ENCODE measurements at places on chromosomes 1 and 21.

DNA sequence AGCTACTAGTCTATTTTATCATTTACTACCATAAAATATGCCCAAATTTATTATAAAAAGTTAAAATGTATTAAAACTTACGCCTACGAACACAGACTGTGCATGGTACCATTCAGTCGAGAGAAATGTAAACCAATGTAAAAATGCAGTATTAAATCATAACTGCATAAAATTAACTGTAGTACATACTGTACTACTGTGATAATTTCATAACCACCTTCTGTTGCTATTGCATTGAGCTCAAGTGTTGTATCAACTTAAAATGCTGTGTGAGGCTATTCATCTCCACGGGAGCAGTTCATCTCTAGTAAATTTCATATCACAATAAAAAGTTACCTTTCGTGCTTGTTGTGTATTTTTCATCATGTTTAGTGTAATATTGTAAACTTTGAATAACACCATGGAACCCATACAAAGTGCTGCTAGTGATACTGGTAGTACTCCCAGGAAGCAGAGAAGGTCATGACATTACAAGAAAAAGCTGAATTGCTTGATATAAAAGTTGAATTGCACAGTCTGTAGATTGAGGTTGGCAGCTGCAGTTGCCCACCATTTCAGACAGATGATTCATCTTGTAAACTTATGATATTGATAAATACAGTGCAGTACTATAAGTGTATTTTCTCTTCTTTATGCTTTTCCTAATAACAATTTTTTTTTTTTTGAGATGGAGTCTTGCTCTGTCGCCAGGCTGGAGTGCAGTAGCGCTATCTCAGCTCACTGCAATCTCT, 19.0 kb upstream of the CENPF start:
- DNase-seq, result no peak

- DNase-seq, result no peak
Observed at GRCh38 chr1:211153932-211154331, 20.0 kb upstream of the KCNH1 start.

- DNase-seq, result no peak
Observed at GRCh38 chr1:21935891-21936365, 1.2 kb downstream of the HSPG2 start.

- DNase-seq, result no peak
Observed at GRCh38 chr1:4085546-4085945, 185.5 kb upstream of the C1orf174 start.

DNA sequence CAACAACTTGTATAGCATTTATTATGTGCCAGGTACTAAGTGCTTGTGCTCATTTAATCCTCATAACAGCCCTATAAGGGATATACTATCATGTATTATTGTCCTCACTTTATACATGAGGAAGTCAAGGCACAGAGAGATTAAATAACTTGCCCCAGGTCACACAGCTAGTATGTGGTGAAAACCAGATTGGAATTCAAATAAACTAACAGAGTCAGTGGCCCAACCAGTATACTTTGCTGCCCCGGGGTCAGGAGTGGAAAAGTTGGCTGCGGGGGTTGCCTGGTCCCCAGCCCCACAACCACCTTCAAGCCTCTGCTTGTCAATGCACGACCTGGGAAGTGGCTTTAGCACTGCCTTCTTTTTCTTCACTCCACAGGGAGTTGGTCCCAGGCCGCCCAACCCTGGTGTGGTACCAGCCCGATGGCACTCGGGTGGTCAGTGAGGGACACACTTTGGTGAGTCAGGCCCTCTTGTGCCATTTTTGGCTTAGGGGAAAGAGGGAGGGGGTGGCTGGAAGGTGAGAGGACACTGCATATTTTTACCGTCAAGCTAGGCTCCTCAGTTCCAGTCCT, 2.5 kb downstream of the ADAM15 start:
- no peak for DNase-seq

GRCh38 chr1:89671775-89672488, 39.0 kb downstream of the LRRC8C start:
- DNase-seq, result no peak

GRCh38 chr1:54370287-54370989, 35.8 kb downstream of the SSBP3 start:
- DNase-seq, result no peak

GRCh38 chr1:6491480-6491962, at the start of gene PLEKHG5:
PLEKHG5 (minus strand) TSS chr1:6491667; CDS start chr1:6477571, 14,096 bp downstream.
- no peak for DNase-seq

- DNase-seq, result no peak
Observed at GRCh38 chr1:7250176-7250575, 464.9 kb downstream of the CAMTA1 start.

DNA sequence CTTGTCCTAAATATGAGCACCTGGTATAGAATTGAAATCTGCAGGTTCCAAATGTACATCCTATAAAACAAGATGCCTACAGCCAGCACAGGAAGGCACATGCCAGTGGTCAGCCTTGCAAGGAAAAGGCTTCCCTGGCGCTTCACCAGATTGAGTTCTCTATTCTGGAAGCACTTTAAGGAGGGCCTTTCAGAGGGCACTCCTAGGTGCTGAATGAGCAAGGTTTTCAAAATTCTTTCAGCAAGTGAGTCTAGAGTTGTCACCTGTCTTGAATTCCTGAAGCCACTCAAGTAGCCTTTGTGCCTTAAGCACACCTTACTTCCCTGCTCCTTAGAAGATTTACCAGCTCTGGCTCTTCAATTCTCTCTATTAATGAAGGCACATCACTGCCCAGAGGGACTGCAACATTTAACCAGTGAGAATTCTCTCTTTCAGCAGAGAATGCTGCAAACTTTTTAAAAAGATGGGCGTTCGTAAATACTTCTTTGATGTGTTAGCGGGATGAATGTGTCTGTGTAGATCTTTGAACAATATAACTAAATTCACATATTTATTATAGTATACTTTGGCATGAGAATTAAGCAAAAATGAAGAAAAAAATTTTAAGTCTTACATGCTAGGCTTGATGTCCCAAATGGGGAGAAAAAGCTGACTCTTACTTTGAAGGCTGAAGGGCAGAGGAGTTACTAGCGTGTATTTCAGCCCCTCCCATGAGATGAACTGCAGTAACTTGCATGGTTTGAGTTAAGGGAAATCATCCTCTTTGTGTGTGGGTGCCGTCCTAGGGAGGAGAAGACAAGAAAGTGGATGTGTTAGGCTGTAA, 162.0 kb downstream of the NTPCR start:
- DNase-seq, result no peak

DNA sequence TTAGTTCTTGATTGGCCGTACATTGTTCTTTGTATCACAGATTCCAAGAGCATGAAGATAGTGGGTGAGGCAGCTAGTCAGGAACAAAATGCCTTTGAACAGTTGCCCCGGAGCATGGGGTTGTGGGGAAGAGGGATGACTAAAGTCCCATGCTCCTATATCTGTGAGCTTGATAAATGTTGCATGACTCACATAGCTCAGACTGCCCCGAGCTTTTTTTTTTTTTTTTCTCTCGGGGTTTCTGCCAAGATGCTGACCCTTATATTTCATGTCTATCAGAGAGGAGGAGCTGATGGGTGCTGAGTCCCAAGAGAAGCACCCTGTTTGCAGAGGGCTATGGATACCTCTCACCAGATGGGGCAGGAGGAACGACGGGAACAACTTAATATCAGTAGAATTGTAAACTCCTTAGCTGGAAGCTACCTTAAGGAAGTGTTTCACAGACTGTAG, 40.6 kb downstream of the SRRM1 start:
- no peak for DNase-seq

DNA sequence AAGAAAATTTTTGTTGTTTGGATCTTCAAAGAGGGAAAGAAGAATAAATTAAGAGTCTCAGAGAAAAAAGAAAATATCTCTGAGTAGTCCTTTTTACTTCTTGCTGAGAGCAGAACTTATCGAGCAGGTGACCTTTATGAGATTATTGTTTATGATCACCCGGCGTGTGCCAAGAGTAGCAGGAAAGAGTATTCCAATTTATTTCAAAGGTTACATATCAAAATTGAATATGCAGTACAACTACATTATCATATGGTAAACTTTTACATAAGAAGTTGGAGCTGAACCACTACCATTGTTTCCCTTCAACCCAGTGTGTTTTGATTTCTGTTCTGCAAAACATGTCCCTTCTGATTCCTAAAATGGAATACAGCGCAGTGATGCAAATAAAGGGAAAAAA, 204.3 kb upstream of the SNX7 start:
- no peak for DNase-seq

- no peak for DNase-seq
Observed at GRCh38 chr21:45756669-45757068, 113.1 kb downstream of the PCBP3 start.

GRCh38 chr1:94243665-94244064, 6.3 kb upstream of the ARHGAP29 start:
- DNase-seq, result no peak

GRCh38 chr1:55685560-55685959, 470.4 kb upstream of the USP24 start:
- DNase-seq, result no peak

- DNase-seq, result no peak
Observed at GRCh38 chr1:151763990-151764389, 694 bp upstream of the MRPL9 start.

DNA sequence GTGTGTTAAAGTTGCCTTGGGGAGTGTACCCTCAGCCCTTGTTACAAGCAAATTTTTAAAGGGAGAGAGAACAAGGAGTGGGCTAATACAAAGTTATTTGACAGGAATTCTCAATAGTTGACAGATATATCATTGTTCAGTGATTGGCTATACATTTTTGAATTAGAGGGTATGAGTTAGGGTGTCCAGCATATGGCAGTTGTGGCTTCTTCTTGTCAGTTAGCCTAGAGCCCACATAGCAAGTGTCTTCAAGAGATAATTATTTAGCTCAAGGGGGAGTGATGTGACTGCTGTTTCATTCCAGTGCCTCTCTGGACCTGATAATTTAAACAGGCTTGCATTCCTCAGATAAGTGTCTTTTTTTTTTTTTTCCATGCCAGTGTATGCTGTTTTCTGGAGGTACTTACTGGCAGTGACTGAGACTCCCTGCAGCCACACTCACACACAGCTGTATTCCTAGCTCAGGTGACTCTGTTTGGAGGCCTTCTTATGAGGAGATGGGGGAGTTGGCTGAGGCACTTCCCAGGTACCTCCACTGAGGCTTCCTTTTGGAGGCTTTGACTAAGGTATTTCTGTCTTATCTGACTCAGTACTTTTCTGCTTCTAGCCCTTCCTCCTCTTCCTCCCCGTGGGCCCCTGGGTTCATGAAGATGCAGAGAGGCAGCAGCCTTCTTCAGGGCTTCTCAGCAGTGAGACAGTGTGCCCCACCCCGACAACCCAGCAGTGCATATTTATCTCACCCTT, 32.3 kb downstream of the IVNS1ABP start:
- no peak for DNase-seq

- no peak for DNase-seq
Observed at GRCh38 chr1:82318265-82318664, 517.5 kb downstream of the ADGRL2 start.

Data from activated gamma-delta T cell treated with anti-CD3 and anti-CD28 coated beads, Interleukin-2, amount 50 U/mL, for 16 hours (primary cell).